NB4 (cell line): ENCODE measurements at places on chromosomes 1 and 21.
A peak's percentile ranks its signal among the peaks of the same experiment; 100 is the strongest.

DNA sequence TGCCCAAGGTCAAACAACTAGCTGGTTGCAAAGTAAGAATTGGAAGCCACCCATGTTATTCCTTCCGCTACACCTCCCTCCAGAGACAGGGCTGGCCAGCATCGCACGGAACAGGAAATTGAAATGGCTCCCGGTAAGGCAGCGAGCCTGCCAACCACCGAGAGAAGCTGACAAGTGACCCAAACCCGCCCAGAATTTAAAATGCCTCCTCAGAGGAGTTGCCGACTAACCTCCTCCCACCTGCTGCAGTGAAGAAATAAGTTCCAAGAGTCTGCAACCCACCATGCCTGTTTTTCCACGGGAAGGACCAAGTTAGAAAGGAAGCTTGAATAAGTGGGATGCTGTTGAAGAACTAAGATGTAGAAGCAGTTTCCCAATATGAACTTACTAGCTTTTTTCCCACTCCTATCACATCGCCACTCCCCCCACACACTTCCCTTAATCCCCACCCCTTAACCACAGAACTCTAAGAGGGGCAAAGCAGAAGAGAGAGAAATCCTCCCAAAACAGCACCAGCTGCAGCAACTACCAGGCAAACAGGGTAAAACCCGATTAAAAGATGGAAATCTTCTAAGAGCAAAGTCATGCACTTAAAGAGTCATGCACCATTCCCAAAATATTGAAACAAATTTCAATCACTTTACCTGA, 78.6 kb downstream of the TIAM1 start:
- DNase-seq: no peak

DNA sequence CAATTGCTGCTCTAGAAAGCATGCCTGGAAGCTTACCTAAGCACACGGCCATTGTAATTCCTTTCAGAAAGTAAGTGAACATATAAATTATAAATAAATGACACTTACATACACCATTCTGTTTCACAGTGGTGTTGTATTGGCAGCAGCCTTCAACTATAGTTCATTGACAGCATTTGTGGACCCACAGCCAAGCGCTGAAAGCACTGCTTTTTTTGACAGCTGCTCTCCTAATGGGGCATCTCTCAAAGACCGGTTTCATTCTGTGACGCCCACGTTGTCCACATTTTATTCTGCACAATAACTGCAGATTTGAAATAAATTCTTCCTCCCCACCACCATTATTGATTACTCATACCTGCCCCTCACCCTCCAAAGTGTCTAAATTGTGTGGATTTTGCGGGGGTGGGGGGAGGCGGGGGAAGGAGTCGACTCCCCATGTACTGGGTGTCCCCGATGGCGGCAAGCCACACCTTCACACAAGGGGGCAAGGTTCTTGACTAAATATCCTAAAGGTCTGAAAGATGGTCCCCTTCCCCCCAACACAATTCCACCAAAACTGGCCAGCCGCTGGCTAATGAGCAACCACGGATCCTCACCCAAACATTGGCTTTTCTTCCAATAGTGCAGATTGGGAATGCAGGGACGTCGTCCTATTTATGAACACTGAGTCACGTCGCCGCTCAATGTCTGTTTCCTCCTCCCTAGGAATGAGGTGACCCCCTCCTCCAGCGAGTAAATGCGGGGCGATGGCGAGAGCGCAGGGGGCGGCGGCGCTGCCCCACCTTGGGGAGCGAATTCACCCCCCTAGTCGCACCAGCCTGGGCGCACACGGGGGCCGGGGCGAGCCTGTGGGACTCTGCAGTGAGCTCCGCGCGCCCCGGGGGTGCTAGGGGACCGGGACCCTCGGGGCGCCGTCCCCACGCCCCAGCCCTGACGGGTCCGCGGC, 960 bp downstream of the RCAN1 start:
- DNase-seq: peak; percentile 17

DNA sequence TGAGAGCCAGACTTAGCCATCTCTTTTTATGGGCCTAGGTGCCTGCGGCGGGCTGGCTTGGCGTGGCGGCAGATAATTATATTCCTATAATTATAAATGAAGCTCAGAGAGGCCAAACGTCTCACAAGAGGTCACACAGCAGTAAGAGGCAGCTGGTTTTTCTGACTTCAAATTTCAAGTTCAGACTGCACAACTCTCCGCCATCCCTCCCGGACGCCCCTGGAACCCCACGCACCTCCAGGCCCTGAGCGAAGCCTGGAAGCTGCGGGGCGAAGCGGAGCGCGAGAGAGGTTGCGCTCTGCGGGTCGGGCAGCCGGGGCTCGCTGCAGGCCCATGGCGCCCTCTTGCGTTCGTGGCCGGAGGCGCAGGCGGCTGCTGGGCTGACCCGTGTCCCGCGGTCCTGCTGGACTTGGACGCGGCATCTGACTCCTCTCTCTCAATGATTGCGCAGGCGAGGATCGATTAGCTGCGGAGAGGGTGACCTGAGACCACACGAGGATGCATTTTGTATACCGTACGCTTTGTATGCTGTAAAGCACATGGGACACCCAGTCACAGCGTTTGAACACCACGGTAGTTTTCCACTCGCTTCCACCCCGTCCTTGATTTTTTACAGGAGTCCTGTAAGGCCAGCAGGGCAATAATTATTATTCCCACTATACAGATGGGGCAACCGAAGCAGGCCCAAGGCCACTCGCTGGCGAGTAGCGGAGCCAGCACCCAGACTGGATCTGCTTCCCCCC, 272.7 kb downstream of the FOXD2 start:
- DNase-seq: peak; percentile 52

DNA sequence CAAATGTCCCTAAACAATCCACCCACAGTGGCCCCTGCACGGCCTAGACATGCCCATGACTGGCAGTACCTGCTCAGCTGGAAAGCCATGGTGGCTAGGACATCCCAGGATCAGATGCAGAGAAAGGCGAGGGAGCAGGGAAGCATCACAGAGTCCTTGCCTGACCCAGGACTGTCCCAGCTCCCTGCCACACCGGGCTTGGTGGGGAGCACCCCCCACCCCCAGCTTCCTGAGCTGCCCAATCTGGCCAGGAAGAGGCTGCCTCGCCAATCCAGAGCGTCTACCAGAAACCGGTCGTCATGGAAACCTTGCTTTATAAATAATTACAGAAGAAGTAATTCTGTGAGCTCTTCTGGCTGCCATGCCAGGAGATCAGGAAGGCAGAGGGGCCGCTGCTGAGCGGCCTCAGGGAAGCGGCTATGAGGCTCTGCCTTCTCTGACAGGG, 34.8 kb downstream of the ACOT7 start:
- peak; percentile 22 for DNase-seq

DNA sequence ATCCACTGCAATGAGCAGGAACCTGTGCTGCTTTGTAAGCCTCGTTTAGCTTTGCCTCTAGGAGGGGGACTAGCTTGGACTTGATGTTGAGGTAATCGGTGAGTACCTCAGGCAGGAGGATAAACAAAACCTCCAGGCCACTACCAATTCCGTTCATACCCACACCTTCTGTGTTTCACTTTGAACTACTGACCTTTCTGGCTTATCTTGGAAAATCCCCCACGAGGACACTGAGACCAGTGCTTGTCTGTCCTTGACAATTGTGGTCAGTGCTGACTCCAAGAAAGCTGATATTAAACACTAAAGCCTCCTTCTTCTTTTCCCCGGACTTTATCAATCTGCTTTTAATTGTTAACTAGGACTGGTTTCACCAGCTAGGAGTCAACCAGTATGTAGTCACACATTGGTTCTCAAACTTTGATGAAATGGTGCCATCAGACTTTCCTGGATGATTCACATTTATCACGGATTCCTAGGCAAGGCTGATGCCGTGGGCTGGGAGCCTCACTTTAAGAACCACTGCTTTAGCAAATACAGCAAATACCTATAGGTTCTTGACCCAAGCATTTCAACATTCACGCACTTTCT, 52.7 kb downstream of the TGFB2 start:
- DNase-seq: no peak

GRCh38 chr1:48214820-48215219, 7.7 kb upstream of the SLC5A9 start:
- DNase-seq: no peak
